ENCODE measurements at places on chromosomes 7 and 10.

- DNase-seq: no peak
These were observed 505.9 kb downstream of the TCERG1L start for GRCh38 chr10:130805635-130806030.

- DNase-seq: no peak
These were observed 303.8 kb upstream of the MKI67 start for GRCh38 chr10:128429835-128430513.

DNA sequence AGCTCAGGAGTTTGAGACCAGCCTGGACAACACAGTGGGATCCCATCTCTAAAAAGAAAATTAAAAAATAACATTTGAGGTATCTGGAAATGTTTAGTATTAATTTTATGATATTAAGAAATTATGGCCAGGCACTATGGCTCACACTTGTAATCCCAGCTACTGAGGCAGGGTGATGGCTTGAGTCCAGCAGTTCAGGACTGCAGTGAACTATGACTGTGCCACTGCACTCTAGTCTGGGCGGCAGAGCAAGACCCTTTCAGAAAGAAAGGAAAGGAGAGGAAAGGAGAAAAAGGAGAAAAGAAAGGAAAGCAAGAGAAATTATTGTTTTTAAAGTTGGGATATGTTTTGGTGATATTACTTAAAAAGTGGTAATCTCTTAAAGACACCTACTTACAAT is 2.5 kb upstream of the CCDC186 start:
- DNase-seq: no peak

GRCh38 chr10:81978238-81978637 is 103.2 kb downstream of the NRG3 start:
- DNase-seq: no peak

- no peak for DNase-seq
These were observed 126.9 kb upstream of the EFCAB10 start for GRCh38 chr7:105707967-105708762.

DNA sequence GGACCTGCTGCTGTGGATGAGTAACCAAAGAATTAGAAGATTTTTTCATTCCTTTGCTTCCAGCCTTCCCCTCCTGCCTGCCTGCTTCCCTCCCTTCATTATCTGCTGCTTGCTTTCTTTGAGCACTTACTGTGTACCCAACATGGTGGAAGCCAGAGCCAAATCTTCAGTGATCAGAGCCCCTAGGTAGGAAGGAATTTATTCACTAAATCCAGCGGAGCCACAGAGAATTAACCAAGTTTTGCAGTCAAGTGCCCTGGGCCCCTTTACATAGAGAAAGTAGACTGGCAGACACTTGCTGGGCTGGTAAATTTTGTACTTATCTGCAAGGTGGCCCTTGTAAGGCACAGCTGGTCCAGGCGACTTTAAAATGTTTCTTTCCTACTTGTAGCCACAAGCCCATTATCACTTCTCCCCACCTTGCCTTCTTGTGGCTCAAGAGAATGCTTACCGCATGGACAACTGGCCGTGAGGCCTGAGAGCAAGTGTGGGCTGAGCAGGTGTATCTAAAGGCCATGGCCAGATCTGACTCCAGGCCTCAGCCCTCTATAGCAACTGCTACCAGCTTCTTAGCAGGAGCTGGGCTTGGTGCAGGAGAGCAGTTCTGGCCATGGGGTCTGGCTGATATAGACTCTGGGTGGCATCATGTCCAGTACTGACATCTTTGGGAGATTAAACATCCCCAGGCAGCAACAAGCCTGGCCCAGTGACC is 11.1 kb downstream of the UNC5B start:
- no peak for DNase-seq

DNA sequence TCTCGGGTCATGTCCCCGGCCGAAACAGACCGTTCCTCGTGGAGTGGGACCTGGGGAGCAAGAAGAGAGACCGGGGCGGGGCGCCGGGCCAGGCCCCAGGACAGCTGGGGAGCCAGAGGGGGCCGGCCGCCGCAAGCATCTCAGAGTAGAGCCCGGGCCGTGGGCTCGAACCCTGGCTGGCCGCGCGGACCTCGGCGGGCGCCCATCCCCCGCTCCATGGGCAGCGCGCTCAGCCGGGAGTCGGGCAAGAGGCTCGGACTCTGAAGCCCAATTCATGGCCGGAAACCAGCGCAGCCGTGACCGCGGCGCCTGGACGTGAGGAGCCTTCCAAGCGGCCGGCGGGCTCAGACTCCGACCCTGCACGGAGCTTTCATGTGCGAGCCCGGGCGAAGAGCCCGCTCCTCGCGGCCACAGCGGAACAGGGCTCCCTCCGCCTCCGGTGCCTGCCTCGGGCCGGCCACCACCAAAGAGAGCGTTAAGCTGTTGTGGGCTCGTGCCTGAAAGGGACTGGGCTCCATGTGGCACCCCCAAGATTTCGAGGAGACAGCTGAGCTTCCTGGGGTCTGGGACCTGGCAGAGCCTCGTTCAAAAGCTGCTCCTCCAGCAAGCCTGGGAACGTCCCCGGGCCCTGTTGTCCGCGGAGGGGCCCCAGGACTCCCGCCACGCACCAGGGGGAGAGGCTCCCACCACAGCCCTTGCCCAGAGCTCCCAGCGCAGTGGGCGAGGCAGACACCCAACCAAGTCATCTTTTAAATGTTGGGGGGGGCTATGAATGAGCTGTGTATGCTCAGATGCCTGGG is 757 bp upstream of the GRID1 start:
- peak; percentile 46 for DNase-seq

GRCh38 chr10:122487174-122487765 is 25.9 kb downstream of the HTRA1 start:
- DNase-seq: no peak

- no peak for DNase-seq
These were observed 358.2 kb upstream of the IGFBP3 start for GRCh38 chr7:46279290-46279689.

- DNase-seq: no peak
These were observed 94.9 kb upstream of the KCNIP2 start for GRCh38 chr10:101938305-101939007.

GRCh38 chr10:34384372-34384771 is 430.7 kb downstream of the PARD3 start:
- no peak for DNase-seq

- DNase-seq: no peak
These were observed 659.7 kb upstream of the IGFBP3 start for GRCh38 chr7:46580766-46581165.

GRCh38 chr7:142487124-142487523 is 229.3 kb upstream of the PRSS58 start:
- DNase-seq: no peak

GRCh38 chr10:26474026-26474425 is 35.9 kb downstream of the APBB1IP start:
- no peak for DNase-seq

GRCh38 chr10:70931168-70931815 is 42.9 kb upstream of the PCBD1 start:
- DNase-seq: no peak

- no peak for DNase-seq
These were observed 250.0 kb upstream of the HGF start for GRCh38 chr7:82019551-82020475.

- DNase-seq: no peak
These were observed 254.6 kb downstream of the TSPAN12 start for GRCh38 chr7:120603366-120603765.

DNA sequence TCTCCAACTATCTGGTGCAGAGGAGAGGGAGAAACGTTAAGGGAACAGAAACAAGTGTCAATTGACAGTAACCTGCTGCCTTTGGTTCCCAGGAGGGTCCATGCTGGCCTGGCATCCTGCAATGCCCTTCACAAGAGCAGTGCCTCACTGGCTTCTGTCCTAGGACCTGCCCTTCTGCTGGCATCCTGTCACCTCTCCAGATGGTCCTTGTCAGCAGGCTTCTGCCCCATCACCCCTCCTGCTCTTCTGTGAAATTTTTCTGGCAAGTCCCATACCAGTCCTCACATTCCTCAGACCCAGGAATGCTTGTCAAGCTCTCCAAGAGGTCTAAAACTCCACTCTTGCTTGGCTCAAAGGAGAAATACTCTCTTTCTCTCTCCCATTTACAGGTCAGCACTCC is 34.2 kb downstream of the C10orf67 start:
- no peak for DNase-seq

DNA sequence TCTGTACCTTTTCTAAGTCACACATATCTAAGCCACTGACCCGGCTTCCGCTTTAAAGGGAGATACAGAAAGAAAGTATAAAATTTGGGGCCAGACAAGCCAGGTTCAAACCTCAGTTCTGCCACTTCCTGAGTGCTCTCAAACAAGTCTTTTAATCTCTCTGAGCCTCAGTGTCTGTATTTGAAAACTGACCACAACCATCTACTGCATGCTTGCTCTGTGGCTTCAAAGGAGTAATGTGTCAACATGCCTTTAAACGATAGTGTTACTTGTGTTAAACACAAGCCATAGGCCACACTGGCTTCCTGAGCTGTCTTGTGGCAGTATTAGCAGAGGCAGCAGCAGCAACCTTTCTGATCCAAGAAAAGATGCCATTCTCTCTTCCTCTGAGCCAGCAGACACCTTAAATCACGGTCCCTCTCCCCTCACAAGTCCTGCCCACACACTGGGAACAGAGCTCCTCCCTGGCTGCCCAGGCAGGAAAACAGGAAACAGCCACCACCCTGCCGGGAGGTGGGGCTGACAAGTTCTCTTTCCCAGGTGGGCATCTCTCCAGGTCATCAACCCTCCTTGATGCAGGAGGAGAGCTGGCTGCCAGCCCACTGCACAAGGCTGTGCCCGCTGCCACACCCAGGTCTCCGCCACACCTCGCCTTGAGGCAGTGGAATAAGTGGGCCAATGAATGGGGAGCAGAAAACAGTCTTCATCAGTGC is 10.7 kb downstream of the HIP1 start:
- no peak for DNase-seq

- DNase-seq: no peak
These were observed 30.6 kb downstream of the PALD1 start for GRCh38 chr10:70508912-70509756.

DNA sequence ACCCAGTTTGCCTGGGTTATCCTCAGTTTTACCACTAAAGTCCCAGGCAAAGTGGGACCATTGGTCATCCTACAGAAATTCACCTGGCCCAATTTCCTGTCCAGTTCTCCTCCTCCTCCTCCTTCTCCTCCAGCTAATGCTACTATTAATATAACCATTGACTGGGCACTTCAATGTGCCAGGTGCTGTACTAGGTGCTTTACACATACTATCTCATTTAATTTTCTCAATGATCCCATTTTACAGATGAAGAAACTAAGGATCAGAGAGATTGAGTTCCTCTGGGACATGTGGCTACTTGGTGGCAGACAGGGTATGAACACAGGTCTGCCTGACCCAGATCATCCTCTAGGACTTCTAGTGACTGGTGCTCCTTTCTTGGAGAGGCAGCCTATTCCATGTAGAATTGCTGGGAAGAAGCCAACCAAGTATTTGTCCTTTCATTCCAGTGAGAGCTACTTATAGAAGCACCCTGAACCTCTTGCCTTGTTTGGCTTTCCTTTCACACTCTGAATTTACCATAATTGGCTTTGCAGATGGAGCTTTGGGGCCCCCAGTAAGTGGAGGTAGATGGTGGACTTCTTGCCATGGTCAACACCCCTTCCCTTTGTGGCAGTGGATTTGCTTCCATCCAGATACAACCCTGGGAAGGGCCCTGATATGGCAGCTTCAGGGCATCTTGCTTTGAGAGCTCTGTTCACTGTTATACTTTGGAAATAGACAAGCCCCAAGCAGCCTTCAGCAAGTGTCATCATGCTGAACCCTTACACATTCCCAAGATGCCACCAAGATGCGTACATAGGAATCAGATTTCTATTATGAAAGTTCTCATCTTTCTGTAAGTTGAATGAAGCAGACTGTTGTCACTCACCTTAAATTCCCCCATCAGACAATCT is 78.7 kb downstream of the MYOF start:
- DNase-seq: no peak

DNA sequence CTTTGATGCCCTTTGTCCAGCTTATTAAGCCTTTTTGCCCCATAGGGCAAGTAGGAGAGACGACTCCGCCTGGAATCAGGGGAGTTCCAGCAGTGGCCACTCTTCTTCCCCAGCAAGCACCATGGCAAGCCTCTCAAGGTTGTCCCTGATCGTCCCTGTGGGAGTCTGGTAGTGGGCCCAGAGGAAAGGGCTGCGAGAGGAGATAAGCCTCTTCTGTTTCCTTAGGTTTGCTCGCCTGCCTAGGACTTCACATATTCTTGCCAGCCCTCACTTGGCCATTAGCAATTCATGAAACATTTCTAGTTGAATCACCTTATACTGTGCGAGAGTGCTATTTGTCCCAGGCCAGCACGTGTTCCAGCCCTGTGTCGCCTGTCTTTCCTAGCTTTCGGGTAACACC is 47.8 kb upstream of the CPN1 start:
- DNase-seq: no peak

DNA sequence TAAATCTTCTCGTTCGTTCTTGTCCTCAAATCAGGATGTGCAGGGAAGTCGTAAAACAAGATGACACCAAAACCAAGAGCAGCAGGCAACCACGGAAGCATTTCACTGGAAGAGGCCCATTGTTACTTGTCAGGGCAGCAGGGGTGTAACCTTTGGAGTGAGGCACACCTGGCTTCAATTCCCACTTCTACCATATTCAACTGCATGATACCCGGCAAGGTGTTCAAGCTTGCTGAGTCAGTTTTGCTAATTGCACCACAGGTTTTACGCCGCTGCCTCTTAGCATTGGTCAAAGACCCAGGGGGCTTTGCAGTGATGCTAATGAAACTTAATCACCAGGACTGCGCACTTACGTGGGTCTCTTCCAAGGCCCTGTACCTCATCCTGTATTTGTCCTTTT is 50.0 kb upstream of the PTER start:
- DNase-seq: no peak

- no peak for DNase-seq
These were observed 235.7 kb downstream of the EBF3 start for GRCh38 chr10:129728246-129728820.

GRCh38 chr7:27183682-27184336 is 1.2 kb downstream of the HOXA11 start:
- no peak for DNase-seq

DNA sequence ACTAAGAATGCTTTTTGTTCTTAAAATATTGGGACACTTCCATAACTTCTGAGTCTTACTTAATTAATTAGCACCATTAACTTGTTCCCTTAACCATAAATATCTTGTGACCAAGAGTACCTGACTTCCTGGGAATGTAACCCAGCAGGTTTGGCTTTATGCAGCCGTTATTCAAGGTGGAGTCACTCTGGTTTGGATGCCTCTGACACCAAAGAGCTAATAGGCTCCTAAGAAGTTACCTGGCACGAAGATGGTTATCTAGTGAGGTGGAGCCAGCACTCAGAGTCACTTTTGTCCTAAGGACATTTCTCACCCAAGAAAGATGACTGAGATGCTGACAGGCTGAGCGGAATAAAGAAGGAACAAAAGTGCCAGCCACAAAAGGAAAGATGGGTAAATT is 172.3 kb downstream of the C1GALT1 start:
- DNase-seq: no peak

DNA sequence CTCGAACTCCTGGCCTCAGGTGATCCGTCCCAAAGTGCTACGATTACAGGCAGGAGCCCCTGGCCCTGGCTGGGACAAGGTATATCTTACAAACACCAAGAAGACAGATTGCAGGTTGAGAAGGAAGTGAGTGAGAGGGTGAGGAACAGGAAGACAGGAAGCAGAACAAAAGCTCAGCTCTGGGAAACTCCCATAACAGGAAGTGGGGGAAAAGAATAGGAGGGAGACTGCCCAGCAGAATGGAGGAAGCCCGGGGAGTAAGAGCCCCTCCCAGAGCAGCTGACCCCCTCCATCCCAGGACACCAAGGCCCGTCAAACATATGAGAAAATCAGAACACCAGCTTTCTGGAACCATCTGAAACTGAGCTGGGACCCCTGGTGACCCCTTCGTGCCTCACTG is 2.9 kb downstream of the TECPR1 start:
- DNase-seq: no peak

Data from T1000 (cell line).